Stimulated activated CD4-positive, alpha-beta T cell treated with anti-CD3 and anti-CD28 coated beads, Interleukin-12 subunit alpha, Interleukin-12 subunit beta, amount 100 ng/mL, for 4 hours (primary cell): ENCODE measurements at places on chromosomes 16 and 17.

GRCh38 chr17:79684132-79684985 lies 46.4 kb upstream of the ENPP7 start:
- DNase-seq = no peak

DNA sequence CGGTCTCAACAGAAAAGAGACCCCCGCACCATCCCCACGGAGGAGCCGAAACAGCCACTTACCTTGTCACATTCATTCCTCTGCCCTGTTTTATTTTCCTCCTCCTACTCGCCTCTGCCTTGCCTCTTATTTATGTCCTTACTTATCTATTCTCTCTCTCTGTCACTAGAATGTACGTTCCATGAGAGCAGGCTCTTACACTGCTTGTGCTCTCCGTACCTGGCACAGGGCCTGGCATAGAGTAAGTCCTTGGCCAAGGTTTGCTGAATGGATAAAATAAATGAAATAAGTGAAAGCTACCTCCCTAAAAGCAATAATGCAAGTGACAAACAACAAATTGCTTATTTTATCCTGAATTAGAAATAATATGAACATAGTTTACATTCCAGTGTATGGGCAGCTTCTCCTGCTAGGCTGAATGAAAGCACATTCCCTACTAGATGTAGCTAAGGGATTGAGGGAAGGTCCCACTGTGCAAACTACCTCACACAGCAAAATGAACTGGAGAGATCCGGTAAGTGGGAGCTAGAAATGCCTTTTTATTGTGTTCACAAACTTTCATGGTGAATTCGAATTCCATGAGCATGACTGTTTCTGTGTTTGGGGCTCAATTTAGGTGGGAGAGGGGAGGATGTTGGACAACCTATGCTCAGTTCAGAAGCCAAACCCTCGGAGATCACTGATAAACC lies 173.1 kb downstream of the PARN start:
- DNase-seq = no peak

- DNase-seq = no peak
These were observed 22.8 kb downstream of the TADA2A start for GRCh38 chr17:37429453-37429852.

- no peak for DNase-seq
These were observed 46.7 kb downstream of the GNA13 start for GRCh38 chr17:65009848-65010247.

DNA sequence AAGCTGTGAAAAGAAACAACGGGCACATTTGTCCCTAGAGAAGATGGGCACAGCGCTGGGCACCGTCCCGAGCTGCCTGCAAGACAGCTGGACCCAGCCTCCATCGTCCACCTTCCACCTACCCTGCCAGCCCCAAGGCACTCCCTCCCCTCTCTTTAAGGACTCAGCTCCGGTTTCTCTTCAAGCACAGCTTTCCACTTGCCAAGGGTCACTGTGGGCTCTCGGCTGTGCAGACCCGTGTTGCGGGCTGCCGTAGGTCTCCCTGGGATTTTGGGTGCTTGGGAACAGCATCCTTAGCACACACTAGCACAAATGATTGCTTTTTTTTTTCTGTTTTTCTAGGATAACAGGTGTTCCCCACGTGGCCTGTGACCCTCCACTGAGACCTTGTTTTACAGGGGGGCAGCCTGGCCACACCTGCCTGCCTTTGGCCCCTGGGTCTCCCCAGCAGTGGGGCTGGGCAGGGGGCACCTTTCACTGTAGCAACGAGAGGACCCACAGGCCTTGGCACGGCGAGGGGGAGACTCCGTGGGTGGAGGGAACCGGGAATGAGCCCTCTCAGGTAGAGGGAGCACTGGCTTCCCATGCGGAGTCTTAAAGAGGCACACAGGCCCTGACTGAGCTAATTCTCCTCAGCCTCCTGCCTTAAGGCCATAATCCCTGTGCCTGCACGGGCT lies 1.4 kb downstream of the CHMP6 start:
- DNase-seq = no peak

DNA sequence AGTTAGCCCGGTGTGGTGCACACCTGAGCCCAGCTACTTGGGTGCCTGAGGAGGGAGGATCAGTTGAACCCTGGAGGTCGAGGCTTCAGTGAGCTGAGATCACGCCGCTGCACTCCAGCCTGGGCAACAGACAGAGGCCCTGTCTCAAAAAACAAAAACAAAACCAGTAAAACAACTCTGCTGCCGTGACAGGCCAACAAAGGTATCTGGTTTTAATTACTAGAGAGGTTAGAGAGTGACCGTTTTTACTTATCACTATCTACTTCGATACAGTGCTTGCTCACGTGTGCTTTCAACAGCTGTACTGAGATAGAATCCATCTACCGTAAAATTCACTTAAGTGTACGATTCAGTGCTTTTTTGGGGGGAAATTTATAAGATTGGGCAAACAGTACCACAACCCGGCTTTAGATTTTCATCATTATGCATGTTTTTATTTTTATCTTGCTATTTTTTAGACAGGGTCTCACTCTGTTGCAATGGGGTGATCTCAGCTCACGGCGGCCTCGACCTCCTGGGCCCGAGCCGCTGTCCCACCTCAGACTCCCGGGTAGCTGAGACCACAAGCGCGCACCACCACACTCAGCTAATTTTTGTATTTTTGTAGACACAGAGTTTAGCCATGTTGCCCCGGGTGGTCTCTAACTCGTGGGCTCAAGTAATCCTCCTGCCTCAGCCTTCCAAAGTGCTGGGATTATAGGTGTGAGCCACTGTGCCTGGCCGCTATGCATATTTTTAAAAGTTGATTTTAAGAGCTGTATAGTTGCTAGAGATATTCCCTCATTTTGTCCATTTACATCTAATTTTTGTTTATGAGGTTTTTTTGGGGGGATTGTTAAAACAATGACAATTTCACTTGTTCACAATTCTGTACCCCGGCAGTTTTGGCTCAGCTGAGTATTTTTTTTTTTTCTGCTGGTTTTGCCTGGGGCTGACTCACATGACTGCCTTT lies 30.9 kb downstream of the SERPINF1 start:
- no peak for DNase-seq

DNA sequence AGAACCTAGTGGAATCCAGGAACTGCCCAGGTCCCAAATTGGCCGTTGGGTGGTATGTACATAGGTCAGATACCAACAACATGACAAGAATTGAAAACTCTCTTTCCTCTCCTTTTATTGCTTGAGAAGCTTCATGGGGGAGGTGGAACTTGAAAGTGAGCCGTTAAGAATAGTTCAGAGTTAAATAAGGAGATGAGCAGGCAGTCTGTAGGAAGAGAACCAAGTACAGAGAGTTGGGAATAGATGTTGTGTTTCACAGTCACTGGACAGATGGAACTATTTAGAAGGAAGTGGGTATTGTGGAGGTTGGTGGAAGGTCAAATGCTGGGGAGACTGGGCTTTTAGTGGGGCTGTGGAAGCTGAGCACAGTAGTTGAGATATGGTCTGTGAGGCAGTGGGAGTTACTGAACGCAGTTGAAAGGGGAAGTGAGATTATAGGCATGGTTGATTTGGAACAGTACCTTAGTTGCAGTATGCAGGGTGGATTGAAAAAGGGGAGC lies 26.4 kb downstream of the ARHGAP44 start:
- DNase-seq = no peak

GRCh38 chr17:79625706-79626105 lies 14.9 kb upstream of the RBFOX3 start:
- no peak for DNase-seq

DNA sequence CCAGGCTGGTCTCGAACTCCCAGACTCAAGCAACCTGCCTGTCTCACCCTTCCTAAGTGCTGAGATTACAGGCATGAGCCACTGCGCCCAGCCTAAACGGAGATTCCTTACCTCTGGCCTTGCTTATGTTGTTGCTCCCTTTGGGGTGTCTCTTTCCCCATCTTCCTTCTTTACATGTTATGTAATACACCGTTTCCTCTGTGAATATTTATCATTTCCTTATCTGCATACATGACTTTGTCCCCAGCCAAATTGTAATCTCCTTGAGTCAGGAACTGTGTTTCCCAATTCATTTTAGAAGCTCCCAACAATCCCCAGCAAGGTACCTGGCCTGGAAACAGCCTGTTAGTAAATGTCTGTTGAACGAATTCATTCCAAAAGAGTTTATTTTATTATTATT lies 15.7 kb downstream of the COPZ2 start:
- no peak for DNase-seq

DNA sequence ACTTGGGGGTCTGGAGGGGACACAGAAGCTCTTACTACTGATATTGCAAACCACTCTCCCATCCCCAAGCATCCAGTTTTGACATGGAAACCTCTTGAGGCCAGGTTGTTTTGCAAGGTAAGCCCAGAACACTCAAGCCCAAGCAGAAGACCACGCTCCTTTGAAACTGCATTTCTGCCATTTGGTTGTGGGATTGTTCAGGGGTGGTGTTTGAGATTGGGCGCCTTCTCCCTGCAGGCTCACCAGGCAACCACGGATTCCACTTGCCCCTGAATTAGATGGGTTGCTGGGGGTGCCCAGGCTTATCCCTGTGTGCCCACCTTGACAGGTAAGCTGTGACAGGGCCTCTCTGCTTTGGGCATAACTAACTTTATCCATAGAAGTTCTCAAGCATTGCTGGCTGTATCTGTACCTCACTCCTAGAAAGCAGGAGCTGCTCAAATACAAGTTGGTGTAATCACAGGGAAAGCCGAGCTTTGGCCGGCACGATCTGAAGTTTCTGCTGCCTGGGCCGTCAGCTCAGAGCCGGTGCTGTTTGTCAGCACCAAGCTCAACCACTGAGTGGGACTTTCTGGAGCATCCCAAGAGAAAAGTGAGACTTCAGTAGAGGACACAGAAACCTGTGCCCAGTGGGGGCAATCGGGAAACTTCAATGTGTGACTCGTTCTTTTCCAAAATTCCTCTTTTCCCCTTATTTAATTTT lies 93.6 kb downstream of the CYLD start:
- DNase-seq = no peak

DNA sequence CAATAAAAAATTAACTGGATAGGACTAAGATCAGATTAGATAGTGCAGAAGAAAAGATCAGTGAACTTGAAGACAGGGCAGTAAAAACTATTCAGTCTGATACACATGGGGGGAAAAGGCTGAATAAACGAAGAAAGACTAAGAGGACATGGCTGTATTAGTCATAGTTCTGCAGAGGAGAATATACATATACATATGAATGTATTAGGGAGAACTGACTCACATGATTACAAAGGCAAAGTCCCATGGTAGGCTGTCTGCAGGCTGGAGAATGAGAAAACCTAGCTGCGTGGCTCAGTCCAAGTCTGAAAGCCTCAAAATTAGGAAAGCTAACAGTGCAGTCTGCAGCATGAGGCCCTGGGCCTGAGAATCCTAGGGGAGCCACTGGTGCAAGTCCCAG lies 98.2 kb upstream of the GNAO1 start:
- DNase-seq = no peak

DNA sequence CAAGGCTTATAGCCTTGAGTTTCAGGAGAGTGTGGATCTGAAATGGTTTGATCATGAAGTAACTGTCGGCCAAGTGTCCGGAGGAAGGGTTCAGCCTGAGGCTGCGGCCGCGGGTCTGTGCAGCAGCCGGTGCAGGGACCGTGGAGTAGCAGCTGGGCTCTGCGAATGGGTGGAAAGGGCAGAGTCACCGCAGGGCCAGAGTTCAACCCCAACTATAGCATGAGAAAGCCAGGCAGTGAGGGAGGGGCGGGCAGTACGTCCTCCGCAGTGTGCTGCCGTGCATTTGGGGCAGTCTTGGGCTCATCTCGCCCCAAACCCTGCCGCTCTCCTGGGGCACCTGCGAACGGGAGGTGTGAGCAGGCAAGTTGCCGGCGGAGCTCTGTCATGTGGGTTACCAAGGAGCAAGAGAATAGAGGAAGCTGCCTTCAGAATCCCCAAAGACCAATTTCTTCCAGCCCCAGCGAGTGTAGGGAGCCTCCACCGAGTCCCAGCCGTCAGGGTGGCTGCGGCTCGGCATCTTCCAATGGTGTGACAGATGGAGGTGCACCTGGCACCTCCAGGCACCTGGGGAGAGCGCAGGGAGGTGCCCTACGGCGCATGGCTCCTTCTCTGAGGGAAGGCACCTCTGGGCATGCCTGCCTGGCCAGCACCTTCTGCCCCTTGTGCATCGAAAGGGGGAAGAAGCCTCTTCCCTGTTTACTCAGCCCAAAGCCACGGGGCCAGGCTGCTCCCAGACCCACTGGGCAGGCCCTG lies 87.3 kb downstream of the RPA1 start:
- DNase-seq = no peak

DNA sequence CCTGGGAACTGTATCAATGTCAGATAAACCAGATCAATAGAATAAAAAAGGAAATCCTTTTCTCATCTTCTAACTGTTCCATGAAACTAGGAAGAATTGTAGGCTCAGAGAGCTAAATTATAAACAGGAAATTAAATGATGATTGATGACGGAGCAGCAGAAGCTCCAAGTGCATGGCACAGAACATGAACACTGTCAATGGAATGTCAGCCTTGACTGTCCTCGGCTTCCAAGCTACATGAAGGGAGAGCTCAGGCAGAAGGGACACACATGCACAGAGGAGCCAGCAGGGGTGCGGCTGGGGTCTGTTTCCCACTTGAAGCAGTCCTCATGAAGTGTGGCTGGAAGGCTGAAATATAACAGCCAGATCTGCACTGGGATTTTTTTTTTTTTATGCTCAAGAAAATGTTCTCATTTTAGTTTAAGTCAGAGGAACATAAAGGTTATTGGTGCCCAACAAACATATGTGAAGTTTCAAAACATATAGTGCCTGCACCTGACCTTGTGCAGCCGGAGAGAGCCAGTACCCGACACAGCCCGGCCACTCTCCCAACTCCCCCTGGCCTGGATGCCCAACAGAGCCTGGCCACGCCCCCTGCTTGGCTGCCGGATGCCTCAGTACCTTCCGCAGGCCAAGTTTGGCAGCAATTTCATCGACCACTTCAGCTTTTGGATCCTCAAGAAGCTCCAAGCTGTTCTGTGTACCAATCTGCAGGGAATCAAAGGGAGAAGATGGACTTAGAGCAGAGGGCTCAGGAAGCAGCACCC lies 37.0 kb downstream of the NPLOC4 start:
- DNase-seq = no peak

GRCh38 chr16:46828943-46829342 lies 2.0 kb downstream of the C16orf87 start:
- DNase-seq = no peak

GRCh38 chr17:32719689-32720088 lies 157.2 kb downstream of the MYO1D start:
- no peak for DNase-seq

- no peak for DNase-seq
These were observed 806 bp downstream of the PERCC1 start for GRCh38 chr16:1431497-1432270.
